ENCODE measurements at places on chromosomes 1 and 21.

DNA sequence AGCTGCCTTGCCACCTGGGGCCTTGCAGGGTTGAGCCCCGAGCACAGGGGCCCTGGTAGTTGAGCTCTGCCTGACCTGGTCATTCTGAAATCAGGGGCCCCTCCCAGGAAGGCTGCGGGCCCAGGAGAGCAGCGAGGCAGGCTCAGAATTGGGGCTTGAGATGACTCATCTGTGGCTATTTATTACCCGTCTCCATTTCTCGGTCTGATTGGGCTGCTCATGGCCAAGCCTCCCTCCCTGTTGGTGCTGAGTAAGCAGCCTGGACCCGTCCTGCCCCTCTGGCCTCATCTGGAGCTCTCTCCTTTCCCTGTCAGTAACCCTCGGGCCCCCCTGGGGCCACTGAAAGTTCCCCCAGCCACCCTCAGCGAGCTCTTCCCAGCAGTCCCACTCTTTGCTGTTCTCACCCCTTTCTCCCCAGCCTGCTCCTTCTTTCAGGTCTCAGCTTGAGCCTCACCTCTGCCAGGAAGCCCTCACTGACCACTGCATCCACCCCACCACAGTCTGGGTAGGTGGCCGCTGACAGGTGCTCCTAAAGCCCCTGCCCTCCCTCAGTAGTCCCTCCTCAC is 11.0 kb upstream of the TNFRSF8 start:
- DNase-seq: no peak

DNA sequence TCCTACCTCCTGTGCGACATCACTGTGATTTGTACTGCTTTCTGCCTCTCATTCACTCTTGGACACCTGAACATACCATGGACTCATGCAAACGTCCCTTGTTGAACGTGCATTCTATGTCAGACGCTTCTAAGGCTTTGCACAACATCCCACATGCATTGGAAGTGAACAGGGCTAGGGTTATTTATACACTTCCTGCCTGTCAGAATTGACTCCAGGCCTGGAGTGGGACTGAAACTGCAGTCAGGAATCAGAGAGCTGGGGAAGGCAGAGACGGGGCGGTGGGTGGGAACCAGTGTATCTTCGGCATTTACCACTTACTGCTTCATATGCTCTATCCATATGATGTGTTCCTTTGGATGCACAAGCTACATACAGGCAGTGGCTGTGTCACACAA is 81.4 kb upstream of the GALNT2 start:
- no peak for DNase-seq

DNA sequence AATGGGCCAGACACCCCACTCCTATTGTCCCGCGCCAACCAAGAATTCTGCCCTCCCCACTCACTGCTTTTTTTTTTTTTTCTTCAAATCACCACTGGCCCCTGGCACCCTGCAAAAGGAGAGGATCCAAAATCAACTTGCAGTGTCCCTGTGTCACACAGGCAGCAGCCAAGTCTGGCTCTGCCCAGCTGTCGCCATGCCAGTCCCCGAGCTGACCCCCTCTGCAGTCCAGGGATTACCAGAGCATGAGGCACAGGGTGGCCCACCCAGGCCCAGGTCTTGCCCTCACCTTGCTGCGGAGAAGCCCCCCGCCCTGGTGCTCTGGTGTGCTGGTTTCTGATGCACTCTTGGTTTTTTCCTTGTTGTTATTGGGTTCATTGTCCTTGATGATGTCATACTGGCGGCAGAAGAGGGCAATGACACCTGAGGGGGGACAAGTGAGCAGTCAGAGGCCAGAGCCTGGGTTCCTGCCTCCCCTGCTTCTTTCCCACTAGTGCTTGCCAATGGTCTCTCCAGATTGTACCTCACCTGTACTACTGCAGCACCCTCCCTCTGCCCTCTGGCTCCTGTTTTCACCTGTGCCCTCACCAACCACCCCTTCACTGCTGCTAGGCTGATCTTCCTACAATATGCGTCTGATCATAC is 6.2 kb downstream of the FNDC5 start:
- DNase-seq: no peak

DNA sequence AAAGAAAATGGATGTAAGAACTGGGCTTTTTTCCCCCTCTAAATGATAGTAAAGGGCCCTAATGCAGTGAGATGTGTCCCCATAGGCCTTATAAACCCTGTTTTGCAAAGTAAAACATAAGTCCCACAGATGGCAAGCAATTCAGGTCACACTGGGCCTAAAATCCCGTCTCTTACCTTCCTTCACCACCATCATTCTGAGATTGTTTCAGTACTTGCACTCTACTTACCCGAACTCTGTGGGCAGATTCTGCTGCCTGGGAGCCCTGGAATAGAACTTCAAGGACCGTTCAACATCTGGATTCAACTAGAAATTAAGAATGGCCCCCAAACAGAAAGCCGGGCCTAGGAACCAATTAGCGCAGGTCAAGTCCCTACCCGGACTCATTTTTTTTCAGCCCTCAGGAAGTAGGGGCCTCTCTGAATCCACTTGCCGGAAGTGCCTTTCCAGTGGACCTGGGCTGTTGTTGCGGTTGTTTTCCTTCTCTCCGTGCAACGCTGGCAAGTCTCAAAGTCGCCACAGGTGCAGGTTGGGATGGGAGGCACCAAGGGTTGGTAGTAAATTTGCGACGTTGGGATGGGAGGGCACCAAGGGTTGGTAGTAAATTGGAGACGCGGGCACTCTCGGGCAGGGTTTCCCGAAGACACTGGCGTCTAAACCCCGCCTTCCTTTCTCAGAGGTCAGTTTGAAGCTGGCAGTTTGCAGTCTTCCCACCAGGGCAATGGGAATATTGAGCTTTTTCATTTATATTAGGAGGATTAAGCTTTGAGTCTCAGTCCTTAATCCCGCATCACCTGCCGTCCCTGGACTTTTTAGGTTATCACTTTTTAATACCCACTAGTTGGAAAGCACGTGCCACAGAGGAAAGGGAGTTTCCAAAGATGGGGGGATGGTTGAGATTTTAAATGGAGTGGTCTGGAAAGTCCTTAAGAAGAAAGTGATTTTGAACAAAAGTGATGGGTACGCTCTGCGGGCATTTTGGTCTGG is at the start of gene TMEM69:
Gene TMEM69 (plus strand): TSS at position 428 of the 987 bp plus-strand sequence. CDS start 2,888 bp downstream, outside the sequence.
- DNase-seq: peak; percentile 56

DNA sequence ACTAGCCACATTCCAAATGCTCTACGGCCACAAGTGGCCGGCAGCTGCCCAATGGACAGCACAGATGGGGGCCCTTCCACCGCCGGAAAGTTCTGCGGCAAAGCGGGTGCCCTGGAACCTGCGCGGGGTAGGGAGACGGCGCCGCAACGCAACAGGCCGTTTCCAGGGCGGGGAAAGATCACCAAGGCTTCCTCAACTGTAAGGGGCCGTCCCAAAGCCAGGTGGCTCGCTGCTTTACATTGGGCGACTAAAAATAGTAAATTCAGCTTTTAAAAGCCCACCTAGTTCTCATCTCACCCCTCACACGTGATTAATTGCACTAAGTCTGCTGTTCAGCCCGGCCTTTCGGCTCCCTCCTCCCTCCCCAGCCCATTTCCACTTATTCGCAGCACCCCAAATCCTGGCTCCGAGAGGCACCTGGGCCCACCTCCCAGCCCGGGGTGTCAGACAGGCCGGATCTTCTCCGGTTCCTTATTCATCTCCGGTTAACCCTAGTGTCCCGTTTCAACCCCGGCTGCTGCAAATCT is 643 bp downstream of the CFAP298 start:
- DNase-seq: peak; percentile 13

- no peak for DNase-seq
Measured at GRCh38 chr1:160711602-160712311, at the start of gene CD48. TSS of gene CD48 (minus strand) at chr1:160711822. CDS start at chr1:160711763, 59 bp downstream.

DNA sequence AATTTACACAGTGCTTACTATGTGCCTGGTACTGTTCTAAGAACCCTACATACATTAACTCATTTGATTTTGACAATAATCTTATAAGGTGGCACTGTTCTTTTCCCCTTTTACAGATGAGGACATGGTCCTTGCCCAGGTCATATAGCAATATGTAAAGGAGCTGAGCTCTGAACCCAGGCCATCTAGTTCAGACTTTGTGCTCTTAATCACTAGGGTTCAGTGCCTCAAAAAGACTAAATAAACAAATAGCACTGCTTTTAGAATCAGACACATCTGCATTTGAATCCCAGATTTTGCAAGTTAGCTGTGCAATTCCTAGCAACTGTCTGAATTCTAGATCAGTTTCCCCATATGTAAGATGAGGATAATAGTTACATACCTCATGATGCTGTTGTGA is 8.7 kb upstream of the BCAR3 start:
- no peak for DNase-seq

DNA sequence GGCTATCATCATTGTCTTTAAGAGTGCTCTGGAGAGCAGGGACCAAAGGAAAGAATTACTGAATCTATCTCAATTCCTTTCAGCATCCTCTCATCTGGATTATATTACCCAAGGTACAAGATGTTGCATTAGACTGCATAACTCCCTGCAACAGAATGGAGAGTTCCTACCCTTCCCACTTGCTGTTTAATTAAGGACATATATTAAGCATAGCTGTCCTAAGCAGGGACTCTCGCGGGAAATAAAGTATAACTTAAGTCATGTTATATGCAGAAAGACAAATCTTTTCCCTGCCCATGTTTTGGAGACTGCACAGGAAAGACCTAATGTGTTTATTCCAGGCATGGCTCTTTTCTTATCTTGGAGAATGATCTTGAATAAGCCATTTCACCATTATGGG is 6.8 kb upstream of the JAM2 start:
- no peak for DNase-seq

- no peak for DNase-seq
Measured at GRCh38 chr1:29298246-29298645, 61.9 kb downstream of the PTPRU start.

DNA sequence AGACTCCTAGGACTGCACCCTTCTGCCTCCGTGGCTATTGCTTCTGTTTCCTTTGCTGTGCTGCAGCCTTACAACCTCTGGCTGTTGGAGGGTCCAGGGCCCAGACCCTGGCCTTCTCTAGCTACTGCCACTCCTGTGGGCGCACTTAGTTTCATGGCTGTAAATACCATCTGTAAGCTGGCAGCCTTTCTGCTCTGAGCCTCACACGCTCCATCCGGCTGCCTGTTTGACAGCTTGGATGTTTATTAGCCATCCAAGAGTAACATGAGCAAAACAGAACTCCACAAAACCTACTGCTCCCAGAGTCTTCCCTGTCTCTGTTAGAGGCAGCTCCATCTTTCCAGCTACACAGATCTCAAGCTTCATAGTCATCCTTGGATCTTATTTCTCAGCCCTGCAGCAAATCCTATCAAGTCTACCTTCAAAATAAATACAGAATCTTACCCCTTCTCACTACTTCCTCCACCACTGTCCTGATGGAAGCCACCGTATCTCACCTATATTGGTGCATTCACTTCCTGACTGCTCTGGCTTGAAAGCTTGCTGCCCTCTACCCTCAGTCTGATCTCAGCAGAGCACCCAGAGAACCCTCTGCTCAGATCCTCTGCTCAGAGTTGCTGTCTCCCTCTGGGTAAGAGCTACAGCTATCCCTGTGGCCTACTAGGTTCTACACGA is 19.1 kb downstream of the SLC25A33 start:
- DNase-seq: no peak

DNA sequence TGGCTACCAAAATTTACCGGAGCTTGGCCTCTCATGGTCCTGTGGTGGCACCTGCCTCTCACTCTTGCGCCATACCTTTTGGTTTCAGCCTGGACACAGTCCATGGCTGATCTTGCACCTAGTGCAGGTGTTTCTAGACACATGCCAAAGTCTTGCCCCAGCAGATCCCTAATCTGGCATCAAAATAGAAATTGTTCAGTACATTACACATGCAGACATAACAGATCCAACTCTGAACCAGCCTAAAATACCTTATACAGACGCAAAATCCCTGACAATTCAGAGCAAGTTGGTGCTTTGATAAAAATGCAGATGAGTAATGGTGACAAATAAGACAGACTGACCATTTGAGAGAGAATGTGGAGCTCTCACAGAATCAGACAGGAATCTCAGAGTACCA is 44.1 kb downstream of the NGF start:
- DNase-seq: no peak

GRCh38 chr21:45393021-45393420 is 11.9 kb upstream of the COL18A1 start:
- DNase-seq: no peak

GRCh38 chr1:21906173-21907078 is 30.7 kb downstream of the HSPG2 start:
- DNase-seq: no peak

GRCh38 chr1:208919371-208919770 is 664.1 kb upstream of the CAMK1G start:
- no peak for DNase-seq

- no peak for DNase-seq
Measured at GRCh38 chr1:207009182-207009850, 23.2 kb downstream of the C1orf116 start.

GRCh38 chr21:38721055-38721454 is 84.7 kb upstream of the ETS2 start:
- DNase-seq: no peak

DNA sequence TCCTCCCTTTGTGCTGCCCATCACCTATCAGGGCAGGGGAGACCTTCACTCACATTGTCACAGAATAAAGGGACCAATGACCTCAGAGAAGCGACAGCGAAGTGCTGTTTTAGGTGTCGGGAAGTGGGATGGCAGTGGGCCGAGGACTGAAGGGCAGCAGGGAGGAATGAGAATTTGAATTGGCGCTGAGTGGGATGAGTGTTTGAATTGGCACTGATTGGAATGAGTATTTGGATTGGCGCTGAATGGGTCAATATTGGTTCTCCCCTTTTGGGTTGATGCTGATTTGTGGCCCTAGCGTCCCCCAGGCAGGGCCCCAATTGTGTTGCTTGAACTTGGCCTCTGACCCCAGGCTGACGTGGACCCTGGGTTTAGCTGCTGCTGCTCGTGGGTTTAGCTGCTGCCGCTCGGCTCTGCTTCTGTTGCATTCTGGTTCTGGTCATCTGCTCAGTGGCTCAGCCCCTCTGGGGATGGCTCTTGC is 12.4 kb upstream of the UMODL1 start:
- no peak for DNase-seq

GRCh38 chr1:150902751-150903150 is 15.8 kb downstream of the CTXND2 start:
- no peak for DNase-seq

GRCh38 chr1:91803847-91804545 is 82.0 kb downstream of the TGFBR3 start:
- DNase-seq: peak; percentile 66

- no peak for DNase-seq
Measured at GRCh38 chr1:26158908-26159742, at the start of gene FAM110D. TSS of gene FAM110D (plus strand) at chr1:26159079. CDS start at chr1:26161292, 2,213 bp downstream.

All from stimulated activated CD4-positive, alpha-beta T cell treated with anti-CD3 and anti-CD28 coated beads, Interleukin-15, amount 100 ng/mL, for 48 hours (primary cell).